ENCODE measurements at places on chromosomes 7 and 10. TPM values are rescaled to one million over a fixed set of nuclear protein-coding genes. Genes with fewer than 3 reads are reported as not detected.

Gene GTF2IRD1
- total RNA-seq = 59.4 TPM

Gene GRID2IP
- 0.66 TPM for total RNA-seq

DNA sequence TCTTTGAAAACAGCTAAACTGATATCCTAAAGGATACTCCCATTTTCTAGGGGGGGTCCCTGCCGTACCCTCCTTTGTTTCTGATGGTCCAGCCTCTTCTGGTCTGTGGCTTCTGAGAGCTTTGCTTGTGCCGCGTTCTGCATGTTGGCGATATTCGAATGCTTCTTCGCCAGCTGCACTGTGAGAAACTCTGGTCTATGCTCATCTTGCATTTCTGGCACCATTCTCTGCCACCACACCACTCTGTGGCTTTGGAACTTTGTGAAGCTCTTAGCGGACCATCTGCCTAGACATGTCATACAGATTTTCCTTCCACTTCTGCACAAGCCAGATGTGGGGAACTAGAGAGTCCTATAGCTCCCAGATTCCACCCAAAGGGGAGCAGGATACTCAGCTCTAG lies 197.2 kb downstream of the REEP3 start:
- no peak for DNase-seq

DNA sequence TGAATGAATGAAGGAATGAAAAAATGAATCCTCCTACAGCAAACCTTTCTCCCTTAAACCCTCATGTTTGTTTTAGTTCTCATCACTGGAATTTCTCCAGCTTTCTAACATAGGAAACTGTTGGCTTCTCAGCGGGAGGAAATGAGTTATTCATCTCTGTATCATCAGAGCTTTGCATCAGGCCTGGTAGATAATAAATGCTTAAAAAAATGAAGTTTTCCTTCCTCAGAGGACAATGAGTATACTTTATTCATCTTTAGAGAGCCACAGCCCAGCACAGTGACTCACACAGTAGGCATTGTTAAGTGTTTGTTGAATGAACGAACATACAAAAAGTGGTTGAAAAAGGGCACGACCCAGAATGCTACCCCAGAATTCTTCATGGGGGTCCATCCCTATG lies 62.6 kb downstream of the COL13A1 start:
- DNase-seq = no peak

DNA sequence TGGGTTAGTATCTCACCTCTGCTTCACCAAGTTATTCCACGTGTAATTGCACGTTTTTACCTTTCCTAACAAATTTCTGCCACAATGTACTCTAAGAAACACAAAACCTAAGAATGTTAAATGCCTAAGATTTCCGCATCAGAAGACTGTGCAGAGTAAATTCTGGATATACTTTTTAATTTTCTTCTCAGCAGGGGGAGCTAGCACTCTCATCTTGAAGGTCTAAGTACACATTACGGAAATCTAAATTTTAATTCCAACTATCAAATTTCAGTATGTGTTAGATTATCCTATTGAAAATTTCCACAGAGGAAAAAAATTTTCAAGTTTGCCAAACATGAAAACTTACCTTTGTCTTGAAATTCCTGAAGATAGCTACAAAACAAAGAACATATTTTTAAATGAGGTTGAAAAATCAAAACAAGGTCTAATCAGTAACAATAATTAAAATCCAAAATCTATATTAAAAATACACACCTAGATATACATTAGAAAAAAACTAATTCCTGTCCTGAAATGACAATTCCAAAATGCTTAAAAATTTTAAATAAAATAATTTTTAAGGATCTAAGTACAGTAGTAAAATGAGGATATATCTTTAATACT lies 10.5 kb downstream of the SKAP2 start:
- DNase-seq = no peak

- DNase-seq = no peak
Observed at GRCh38 chr7:45697576-45698136, 123.5 kb downstream of the ADCY1 start.

GRCh38 chr10:106619346-106619745 lies 545.2 kb downstream of the SORCS1 start:
- no peak for DNase-seq

DNA sequence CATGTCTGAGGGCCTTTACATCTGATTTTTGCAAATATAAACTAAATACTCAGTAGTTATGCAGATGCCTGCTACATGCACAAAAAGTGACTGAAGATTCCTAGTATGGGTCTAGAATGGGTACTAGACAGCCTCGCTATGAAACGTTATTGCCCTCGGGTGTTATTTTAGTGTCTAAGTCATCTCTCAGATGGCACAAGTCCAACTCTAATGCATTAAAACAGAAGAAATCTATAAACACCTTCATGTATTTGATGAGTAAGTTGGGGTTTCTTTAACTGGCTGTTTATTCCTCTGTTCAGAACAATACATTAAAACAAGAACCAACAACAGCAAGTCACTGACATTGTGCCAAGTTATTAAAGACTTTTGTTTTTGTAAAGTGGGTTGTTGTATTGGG lies 41.6 kb downstream of the TEX36 start:
- DNase-seq = no peak
